ENCODE measurements at places on chromosomes 6 and 20.

DNA sequence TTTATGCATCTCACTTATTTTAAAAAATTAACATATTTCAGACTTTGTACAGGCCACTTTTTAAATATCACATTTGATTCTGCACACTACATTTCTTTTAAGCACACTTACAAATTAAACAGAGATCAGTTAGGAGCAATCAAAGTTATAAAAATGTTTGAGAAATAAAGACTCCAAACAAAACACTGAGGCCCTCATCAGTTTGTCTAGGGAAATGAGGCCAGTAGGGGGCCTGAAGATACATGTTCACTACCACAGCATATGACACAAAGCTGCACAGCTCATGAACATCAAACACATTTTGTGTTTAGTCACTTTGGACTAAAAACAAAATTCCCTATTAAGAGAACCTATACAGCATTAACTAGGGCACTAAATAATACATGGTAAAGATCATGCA lies 180.5 kb downstream of the PDE7B start:
- DNase-seq, result no peak

GRCh38 chr6:36979347-36979742 lies 6.7 kb downstream of the MTCH1 start:
- no peak for DNase-seq

DNA sequence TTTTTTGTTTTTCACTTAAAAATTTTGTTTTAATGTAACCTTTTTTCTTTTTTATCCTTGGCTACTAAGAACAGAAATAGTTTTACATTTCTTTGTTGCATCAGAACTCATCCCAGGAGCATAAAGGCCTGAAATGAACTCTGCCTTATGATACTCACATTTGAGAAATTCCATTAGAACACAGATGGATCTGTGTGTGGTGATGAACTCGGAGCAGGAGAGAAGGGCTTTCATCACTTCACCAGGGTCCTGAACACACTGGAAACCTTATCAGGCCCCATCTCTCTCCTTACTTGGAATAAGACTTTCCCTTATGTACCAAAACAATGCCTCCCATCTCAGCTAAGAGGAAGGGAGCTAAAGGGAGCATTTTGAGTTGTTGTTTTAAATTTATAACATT lies 139.4 kb downstream of the PHF3 start:
- DNase-seq, result no peak

GRCh38 chr6:137827977-137828810 lies 38.9 kb upstream of the TNFAIP3 start:
- no peak for DNase-seq

- no peak for DNase-seq
Observed at GRCh38 chr6:62391358-62391757, 105.3 kb upstream of the KHDRBS2 start.

GRCh38 chr20:8535403-8536261 lies 403.6 kb downstream of the PLCB1 start:
- no peak for DNase-seq

DNA sequence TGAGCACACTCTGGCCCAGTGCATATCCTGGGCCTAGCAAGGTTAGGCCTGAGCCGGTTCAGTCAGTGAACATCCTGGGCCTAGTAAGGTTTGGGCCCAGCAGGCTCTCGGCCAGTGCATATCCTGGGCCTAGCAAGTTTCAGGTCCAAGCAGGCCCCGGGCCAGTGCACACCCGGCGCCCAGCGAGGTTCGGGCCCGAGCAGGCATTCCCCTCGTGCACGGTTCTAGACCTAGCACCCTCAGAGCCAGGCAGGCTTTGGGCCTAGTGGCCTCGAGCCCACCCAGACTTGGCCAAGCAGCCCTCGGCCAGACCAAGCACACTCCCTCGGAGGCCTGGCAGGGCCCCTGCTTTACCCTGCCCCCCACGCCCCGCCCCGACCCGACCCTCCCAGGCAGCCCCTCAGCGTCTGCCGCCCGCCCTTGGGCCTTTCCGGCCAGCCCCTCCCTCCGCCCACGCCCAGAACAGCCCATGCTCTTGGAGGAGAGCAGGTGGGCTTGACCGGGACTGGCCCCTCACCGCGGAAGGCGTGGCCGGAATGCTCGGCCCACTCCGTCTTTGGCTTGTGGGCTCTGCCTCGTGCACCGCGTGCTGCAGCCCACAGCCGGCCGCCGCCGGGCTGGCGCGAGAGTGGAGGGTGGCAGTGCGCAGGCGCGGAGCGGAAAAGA lies at the start of gene CTCFL:
TSS of gene CTCFL (minus strand) at position 630 of the 666 bp plus-strand sequence. CDS start 935 bp downstream, outside the sequence.
- DNase-seq, result no peak

DNA sequence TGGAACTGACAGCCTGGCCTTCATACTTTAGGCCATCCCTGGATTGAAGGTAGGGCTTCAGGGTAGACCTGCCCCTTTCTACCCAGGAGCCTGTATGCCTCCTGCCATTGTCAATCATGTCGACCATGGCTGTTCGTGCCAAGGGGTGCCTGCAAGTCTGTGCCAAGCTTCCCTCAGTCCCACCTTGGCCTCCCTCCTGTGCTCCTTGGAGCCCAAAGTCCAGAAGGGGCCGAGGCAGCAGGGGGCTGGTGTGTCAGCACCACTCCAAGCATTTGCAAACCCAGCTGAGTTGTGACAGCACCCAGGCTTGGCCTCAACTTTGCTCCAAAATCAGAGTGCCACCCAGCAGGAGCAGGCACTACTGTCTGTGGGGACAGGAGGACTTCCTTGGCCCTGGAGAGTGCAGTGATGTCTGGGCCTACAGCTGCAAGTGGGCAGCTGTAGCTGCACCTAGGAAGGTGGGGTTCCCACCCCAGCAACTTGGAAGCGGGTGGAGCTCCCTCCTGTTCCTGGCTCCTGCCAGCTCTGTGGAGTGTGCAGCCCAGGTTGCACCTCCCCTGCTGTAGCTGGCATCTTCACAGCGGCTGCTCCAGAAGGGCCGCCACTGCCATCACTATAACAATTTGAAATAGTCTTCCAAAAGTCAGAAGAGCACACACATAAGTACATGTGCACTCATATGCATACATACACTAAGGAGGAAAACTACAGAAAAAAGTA lies 1719.3 kb downstream of the HACE1 start:
- DNase-seq, result no peak

- DNase-seq, result no peak
Observed at GRCh38 chr6:82385102-82385501, 21.5 kb downstream of the TPBG start.

- no peak for DNase-seq
Observed at GRCh38 chr6:131023834-131024504, 39.1 kb downstream of the EPB41L2 start.

- no peak for DNase-seq
Observed at GRCh38 chr6:26270486-26270861, 94.5 kb upstream of the BTN3A2 start.

GRCh38 chr6:89559487-89559886 lies 79.1 kb downstream of the LYRM2 start:
- no peak for DNase-seq

DNA sequence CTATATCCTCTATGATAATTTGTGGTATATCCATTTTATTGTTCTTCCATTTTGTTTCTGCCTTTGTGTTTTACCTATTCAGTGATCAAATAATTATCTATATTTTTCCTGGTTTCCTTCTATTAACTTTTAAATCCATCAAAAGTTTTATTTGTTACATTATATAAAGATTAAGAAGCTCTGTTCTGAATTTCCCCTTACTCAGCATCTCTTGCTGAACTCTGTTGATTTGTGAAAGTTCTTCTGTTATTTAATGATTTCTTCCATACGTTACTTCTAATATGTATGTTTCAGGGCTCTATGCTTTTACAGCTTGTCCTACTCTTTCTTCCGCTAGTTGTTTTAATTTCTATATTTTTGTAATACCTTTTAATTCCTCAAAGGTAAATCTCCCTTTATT lies 87.1 kb downstream of the LIN28B start:
- DNase-seq, result no peak

- no peak for DNase-seq
Observed at GRCh38 chr20:1465470-1466210, 1.0 kb downstream of the NSFL1C start.

Measured in activated CD4-positive, CD25-positive, alpha-beta regulatory T cell (primary cell).